ENCODE measurements at places on chromosomes 7 and 10.
A peak's percentile ranks its signal among the peaks of the same experiment; 100 is the strongest.

- peak; percentile 54 for DNase-seq
These were observed 2.2 kb upstream of the GRIFIN start for GRCh38 chr7:2478399-2478785.

GRCh38 chr7:29852457-29852856 lies 46.1 kb downstream of the WIPF3 start:
- no peak for DNase-seq

GRCh38 chr7:8612584-8612983 lies 179.2 kb downstream of the NXPH1 start:
- DNase-seq: no peak

DNA sequence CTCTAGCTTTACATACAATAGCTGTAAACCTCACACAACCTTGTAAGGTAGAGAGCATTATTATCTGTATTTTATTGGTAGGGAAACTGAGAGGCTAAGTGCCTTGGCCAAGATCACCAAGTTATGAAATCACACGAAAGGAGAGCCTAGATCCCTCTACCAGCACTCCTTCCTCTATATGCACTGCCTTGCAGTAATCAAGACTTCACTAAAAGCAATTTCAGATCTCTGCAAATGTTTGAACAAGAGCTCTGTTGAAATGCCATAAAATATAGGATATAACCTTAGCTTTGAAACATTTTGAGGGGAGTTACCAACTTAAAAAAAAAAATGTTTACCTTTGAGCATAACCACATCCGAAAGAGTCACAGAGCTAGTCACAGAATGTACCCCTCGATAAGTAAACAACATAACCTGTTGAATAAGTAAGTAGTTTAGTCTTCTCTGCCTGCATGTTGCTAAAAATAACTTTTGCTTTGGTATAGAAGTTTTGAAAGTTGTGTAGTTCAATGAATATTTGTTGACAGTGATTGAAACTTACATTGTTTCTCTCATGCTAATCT lies 709.4 kb downstream of the AUTS2 start:
- no peak for DNase-seq

- DNase-seq: no peak
These were observed 219.9 kb downstream of the CELF2 start for GRCh38 chr10:11237571-11237970.

GRCh38 chr10:61356354-61356753 lies 96.8 kb downstream of the TMEM26 start:
- no peak for DNase-seq

DNA sequence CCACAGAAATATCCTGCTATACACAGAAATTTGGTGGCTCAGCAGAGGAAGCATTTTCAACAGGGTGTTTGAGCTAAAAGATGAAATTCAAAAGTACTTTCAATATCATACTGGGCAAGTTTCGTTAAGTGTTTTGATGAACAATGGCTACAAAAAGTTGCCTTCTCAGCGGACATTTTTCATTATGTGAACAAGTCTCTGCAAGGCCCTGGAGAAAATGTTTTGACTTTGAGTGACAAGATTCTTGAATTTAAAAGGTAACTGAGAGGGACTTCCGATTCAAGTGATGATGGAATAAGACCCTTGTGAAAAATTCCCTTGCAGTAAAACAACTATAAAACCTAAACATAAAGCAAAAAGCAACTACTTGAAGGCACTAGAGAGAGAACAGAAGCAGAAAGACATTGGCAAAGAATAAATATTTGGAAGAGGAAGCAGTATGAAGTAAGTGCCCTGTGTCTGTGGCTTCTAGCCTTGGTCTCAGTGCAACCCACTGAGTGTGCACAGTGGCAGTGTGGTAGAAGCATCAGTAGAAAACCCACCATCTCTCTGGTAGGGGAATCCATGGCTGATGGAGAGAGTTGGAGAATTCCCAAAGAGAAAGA lies 62.5 kb upstream of the NAMPT start:
- DNase-seq: no peak

- DNase-seq: no peak
These were observed 35.9 kb upstream of the CCSER2 start for GRCh38 chr10:84292502-84292901.

DNA sequence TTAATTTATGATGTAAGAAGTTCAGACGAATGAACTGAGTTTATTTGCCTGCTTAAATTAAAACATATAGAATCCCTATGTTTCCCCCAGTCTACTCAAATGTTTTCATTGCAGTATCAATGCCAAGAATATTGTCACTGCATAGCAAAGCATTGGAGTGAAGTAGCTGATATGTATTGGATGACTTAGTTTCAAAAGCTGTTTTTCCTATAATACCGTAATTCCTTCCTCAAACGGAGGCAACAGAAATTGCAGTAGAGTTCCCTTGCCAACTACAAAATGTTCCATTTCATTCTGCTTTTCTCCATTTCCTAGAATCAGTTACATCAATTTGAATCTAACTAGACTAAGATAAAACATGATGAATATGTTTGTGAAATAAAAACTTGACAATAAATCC lies 174.1 kb downstream of the CNTNAP2 start:
- no peak for DNase-seq

- DNase-seq: no peak
These were observed 36.2 kb downstream of the LARP4B start for GRCh38 chr10:895324-895723.

DNA sequence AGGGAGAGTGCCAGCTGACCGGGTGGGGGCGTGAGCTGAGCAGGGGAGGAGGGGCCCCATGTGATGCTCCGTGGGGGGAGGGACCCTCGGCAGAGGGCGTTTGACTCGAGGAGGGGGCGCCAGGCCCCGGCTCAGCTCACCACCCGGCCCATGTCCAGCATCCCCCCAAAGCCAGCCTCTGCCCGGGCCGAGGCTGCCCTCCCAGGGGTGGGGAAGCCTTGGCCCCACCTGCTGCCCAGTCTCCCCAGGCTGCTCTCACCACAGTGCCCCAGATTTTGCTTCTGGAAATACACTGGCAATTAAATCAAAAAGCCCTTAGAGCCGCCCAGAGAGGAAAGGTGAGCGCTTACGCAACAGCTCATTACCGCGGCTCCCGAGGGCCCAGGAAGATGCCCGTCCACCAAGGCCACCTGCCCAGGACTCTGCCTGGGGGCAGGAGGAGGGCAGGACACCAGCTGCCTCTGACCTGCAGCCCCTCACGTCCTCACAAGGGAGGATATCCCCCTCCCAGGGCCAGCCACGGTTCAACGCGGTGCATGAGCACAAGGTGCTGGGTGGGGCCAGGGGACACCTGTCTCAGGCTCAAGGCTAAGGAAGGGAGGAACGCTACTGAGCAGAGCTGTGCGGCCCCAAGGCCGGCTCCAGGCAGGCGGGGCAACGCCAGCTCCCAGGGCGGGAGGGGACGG lies 70.0 kb upstream of the INPP5A start:
- no peak for DNase-seq
